ENCODE measurements at places on chromosomes 1 and 21. TPM values are rescaled to one million over a fixed set of nuclear protein-coding genes. Genes with fewer than 3 reads are reported as not detected.

NUF2 gene
- total RNA-seq, result 14.9 TPM

FMO5 gene
- total RNA-seq, result 2.7 TPM

RGS1 gene
- total RNA-seq, result not detected

PRAMEF20 gene
- not detected for total RNA-seq

MTFR1L gene
- 31.7 TPM for total RNA-seq

RAP1A gene
- total RNA-seq, result 22.9 TPM

CENPF gene
- 39.8 TPM for total RNA-seq

OBSCN gene
- 4.0 TPM for total RNA-seq

VSIG8 gene
- 0.05 TPM for total RNA-seq

PLA2G4A gene
- 7.5 TPM for total RNA-seq

HIVEP3 gene
- 0.19 TPM for total RNA-seq

SV2A gene
- total RNA-seq, result 3.4 TPM

PROK1 gene
- not detected for total RNA-seq

G0S2 gene
- total RNA-seq, result 105 TPM

DISP3 gene
- total RNA-seq, result 0.37 TPM

MXRA8 gene
- 4.9 TPM for total RNA-seq

OR6P1 gene
- total RNA-seq, result not detected

LRRC7 gene
- total RNA-seq, result not detected

GBP1 gene
- total RNA-seq, result 9.0 TPM

LRRC71 gene
- total RNA-seq, result not detected

ZNF695 gene
- total RNA-seq, result 5.9 TPM

ZFP69 gene
- total RNA-seq, result 3.0 TPM

LGALS8 gene
- total RNA-seq, result 43.5 TPM

NPPA gene
- total RNA-seq, result not detected

RXRG gene
- not detected for total RNA-seq

BSND gene
- not detected for total RNA-seq

Data from airway epithelial cell (primary cell).